Hematopoietic multipotent progenitor cell treated with erythropoietin and hydrocortisone succinate and interleukin-3 and kit ligand, for 15 days (in vitro differentiated cells): ENCODE measurements at places on chromosomes 1 and 21.

DNA sequence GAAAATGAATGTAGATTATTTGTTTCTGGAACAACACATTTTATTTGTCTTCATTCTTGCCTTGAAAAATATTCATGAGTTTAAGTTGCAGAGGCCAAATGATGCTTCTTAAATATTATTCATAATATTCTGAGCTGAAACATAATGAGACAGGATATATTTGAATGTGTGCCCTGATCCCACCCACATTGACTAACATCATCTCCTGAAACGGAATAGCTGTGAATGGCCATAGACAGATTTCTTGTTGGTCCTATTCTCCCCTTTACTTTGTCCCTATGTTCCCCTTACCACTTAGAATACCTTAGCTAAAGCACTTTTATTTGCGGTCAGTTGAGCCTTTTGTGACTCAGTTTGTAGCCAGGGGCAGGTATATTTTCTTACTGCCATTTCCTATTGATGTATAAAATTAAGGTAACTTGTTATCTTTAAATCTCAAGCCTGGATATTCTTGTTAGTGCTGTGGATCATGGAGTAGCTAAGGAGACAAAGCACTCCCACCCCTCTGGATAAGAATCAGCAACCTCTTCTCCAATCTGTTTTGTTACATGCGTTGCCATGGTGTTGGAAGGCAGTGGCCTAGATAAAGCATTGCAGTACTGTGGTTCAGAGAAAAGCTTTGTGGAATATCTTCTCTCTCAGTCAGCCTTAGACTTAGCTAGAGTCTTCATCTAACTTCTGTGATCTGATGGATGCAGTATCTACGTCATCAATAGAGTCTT is 478.5 kb upstream of the DEPDC1 start:
- no peak for DNase-seq

GRCh38 chr1:18536915-18537314 is 56.2 kb downstream of the KLHDC7A start:
- DNase-seq, result no peak

DNA sequence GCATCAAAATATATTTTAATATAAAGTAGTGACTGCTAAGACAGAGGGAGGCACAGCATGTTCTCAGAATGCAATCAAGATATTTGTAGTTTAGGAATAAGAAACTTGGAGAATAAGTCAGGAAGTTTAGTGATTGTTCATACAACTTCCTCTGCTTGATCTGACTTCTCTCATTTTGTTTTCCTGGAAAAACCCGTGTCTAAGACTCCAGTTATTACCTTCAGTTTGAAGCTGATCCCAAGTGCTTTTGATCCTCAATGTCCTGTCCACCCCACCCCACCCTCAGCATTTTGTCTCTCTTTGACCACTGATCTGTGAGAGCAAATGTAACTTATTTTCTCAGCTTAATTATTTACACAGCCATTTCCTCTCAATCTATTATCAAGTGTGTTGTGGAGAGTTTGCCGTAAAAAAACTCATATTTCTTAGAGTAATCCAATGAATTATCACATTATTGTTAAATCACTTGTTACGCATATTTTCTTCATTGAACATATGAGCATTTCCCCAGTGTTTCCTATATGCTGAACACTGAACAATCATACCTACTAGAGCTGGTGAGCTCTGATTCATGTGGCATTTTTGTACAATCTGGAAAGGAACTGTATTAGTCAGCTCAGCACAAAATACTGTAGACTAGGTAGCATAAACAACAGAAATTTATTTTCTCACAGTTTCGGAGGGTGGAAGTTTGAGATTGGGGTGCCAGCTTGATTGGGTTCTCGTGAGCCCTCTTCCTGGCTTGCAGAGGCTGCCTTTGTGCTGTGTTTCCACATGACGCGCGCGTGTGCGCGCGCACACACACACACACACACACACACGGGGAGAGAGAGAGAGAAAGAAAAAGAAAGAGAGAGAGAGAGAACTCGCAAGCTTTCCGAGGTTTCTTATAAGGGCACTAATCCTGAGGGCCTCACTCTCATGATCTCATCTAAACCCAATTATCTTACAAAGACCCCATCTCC is 65.5 kb upstream of the DPYD start:
- DNase-seq, result no peak

DNA sequence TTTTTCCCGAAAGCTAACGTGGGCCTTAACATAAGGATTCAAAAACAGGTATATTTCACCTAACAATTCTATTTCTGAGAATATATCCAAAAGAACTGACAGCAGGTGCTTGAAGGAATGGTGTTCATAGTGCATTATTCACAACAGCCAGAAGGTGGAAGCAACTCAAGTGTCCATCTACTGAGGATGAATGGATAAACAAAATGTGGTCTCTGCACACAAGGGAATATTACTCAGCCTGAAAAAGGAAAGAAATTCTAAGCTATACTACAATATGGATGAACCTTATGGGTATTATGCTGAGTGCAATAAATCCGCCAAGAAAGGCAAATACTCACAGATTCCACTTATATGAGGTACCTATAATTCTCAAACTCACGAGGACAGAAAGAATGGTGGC is 6.1 kb upstream of the RIPPLY3 start:
- DNase-seq, result no peak

DNA sequence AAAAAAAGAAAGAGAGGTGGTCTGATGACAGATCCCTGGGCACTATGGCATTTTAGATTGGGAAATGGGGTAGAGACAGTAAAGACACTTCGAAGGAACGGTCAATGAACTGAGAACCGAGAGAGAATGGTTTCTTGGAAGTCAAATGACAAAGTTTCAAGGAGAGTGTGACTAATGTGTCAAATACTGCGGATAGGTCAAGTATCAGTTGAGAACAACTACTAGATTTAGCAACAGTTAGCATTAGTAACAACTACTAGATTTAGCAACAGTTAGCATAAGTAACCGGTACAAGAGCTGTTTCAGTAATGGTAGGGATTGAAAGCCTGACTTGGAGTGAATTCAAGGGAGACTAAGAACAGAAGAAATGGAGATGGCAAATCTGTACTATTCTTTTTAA is 35.0 kb downstream of the UROD start:
- no peak for DNase-seq

- no peak for DNase-seq
These were observed 244.9 kb downstream of the DISC1 start for GRCh38 chr1:231871471-231871870.
